Nasal cavity respiratory epithelium epithelial cell of viscerocranial mucosa (primary cell): ENCODE measurements at places on chromosomes 2 and 18. TPM values are rescaled to one million over a fixed set of nuclear protein-coding genes. Genes with fewer than 3 reads are reported as not detected.

Gene GNLY
- total RNA-seq: under 0.01 TPM in 1 of 2 replicates, not detected in the other

Gene TBR1
- under 0.01 TPM in 1 of 2 replicates, not detected in the other for total RNA-seq

Gene L3MBTL4
- 1.4 and 8.0 TPM in 2 replicates for total RNA-seq

Gene ADAM23
- total RNA-seq: under 0.01 and 1.5 TPM in 2 replicates

Gene IHH
- total RNA-seq: not detected in 2 replicates

Gene EPG5
- total RNA-seq: 16.7 and 32.5 TPM in 2 replicates

Gene LRRC30
- not detected in 2 replicates for total RNA-seq

Gene HIBCH
- 10.3 and 19.6 TPM in 2 replicates for total RNA-seq

Gene RAB6C
- total RNA-seq: under 0.01 TPM in 2 replicates

Gene ATF2
- total RNA-seq: 32.1 and 40.0 TPM in 2 replicates

Gene CIB4
- not detected in 2 replicates for total RNA-seq

Gene HOXD3
- not detected in 2 replicates for total RNA-seq

Gene PRKCE
- total RNA-seq: 8.5 and 14.7 TPM in 2 replicates

Gene TUBB8B
- total RNA-seq: under 0.01 and 0.43 TPM in 2 replicates

Gene PSMG2
- 36.1 and 48.9 TPM in 2 replicates for total RNA-seq

Gene HOXD1
- not detected in 2 replicates for total RNA-seq

Gene RNMT
- total RNA-seq: 42.0 and 58.2 TPM in 2 replicates

Gene LINC00305
- not detected in 2 replicates for total RNA-seq

Gene AQP12A
- total RNA-seq: not detected in 2 replicates

Gene CDK15
- not detected in 2 replicates for total RNA-seq

Gene PIKFYVE
- 30.4 and 40.1 TPM in 2 replicates for total RNA-seq

Gene AGXT
- not detected in 2 replicates for total RNA-seq
